Subcutaneous preadipocyte (primary cell): ENCODE measurements at places on chromosomes 4 and X. TPM values are rescaled to one million over a fixed set of nuclear protein-coding genes. Genes with fewer than 3 reads are reported as not detected.

The PFKFB1 gene
- not detected in 2 replicates for total RNA-seq

The PF4V1 gene
- 0.59 TPM in 1 of 2 replicates, not detected in the other for total RNA-seq

The IL15 gene
- 1.5 and 1.6 TPM in 2 replicates for total RNA-seq

The RPS6KA6 gene
- 0.98 and 1.1 TPM in 2 replicates for total RNA-seq

The MAOA gene
- total RNA-seq: 26.0 and 45.6 TPM in 2 replicates

The CLGN gene
- total RNA-seq: 0.98 and 3.3 TPM in 2 replicates

The SMAD1 gene
- total RNA-seq: 13.6 and 16.4 TPM in 2 replicates

The GRK4 gene
- total RNA-seq: 4.4 and 5.7 TPM in 2 replicates

The VCX2 gene
- not detected in 2 replicates for total RNA-seq

The MAGEC1 gene
- total RNA-seq: not detected in 2 replicates

The TCP11X2 gene
- total RNA-seq: not detected in 2 replicates

The POLN gene
- 2.2 and 3.5 TPM in 2 replicates for total RNA-seq

The DCTD gene
- 75.0 and 77.0 TPM in 2 replicates for total RNA-seq

The TDO2 gene
- under 0.01 TPM in 1 of 2 replicates, not detected in the other for total RNA-seq

The DMP1 gene
- total RNA-seq: not detected in 2 replicates

The AMTN gene
- not detected in 2 replicates for total RNA-seq

The NEK1 gene
- 6.6 and 9.6 TPM in 2 replicates for total RNA-seq

The RHOH gene
- 0.20 TPM in 1 of 2 replicates, not detected in the other for total RNA-seq

The PRRG1 gene
- 6.6 and 8.8 TPM in 2 replicates for total RNA-seq

The TRMT2B gene
- total RNA-seq: 7.0 and 15.4 TPM in 2 replicates

The STARD8 gene
- total RNA-seq: 0.59 and 0.73 TPM in 2 replicates

The CXCL1 gene
- 45.4 and 46.7 TPM in 2 replicates for total RNA-seq

The THOC2 gene
- 64.7 and 91.7 TPM in 2 replicates for total RNA-seq

The RAB33A gene
- 0.37 and 0.39 TPM in 2 replicates for total RNA-seq

The SMARCAD1 gene
- total RNA-seq: 32.7 and 35.6 TPM in 2 replicates

The VCX3A gene
- not detected in 2 replicates for total RNA-seq

The NSG1 gene
- total RNA-seq: 0.20 TPM in 1 of 2 replicates, not detected in the other

The STK32B gene
- total RNA-seq: 2.2 and 3.7 TPM in 2 replicates

The CYP4V2 gene
- total RNA-seq: 7.4 and 9.2 TPM in 2 replicates

The CLDN34 gene
- not detected in 2 replicates for total RNA-seq
